ENCODE measurements at places on chromosomes 6 and 20.

DNA sequence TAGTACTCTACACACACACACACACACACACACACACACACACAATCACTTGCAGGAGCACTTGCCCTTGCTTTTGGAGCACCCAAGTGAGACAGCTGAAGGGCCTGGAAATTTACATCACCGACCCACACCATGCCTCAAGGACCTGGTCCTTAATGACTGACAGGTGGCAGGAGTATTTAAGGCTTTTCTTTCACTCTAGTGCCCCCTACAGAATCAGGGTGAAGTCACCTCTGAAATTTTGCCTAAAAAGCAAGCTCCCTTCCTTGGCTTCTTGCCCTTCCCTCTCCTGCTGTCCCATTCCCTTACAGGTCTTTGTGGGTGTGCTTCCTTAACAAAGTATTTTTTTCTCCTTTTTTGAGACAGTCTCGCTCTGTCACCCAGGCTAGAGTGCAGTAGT lies 353.5 kb upstream of the IRAK1BP1 start:
- no peak for DNase-seq

GRCh38 chr6:17957086-17957485 lies 30.3 kb downstream of the KIF13A start:
- DNase-seq = no peak

GRCh38 chr6:46993846-46994245 lies 48.3 kb downstream of the ADGRF1 start:
- no peak for DNase-seq

DNA sequence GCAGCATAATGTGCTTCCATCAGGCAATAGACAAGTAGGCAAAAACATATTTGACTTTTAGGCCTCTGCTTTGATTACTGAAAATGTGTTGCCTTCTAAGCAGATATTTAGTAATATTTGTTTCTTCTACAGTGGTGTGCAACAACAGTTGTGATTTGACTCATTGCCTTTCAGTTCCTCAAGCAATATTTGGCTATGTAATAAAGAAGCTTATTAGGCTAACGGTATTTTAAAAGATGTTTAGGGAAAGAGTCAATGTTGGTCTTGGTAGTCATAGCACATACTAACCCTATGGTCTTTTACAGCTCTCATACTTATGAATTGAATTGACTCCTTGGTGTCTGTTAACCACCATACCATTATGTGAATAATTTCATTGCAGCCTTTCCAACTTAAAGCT lies 124.1 kb downstream of the GRIK2 start:
- DNase-seq = no peak

- no peak for DNase-seq
Observed at GRCh38 chr6:95274686-95275235, 302.6 kb upstream of the MANEA start.

DNA sequence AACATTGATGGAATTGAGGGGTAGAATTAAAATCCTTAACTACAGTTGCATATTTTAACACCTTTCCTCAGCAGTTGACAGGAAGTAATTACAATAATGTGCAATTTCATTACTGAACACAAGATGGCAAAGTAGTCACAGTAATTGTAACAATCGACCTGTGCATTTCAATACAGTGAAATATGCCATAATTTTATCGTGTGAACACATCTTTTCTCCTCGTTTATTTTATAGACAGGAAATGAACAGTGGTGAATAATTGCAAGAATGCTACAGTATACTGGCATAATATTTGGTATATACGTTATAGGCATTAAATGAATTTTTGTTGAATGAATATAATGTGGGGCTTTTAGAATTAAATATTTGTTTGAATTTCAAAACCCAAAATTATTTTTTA lies 25.0 kb downstream of the CYB5R4 start:
- peak; percentile 28 for DNase-seq

DNA sequence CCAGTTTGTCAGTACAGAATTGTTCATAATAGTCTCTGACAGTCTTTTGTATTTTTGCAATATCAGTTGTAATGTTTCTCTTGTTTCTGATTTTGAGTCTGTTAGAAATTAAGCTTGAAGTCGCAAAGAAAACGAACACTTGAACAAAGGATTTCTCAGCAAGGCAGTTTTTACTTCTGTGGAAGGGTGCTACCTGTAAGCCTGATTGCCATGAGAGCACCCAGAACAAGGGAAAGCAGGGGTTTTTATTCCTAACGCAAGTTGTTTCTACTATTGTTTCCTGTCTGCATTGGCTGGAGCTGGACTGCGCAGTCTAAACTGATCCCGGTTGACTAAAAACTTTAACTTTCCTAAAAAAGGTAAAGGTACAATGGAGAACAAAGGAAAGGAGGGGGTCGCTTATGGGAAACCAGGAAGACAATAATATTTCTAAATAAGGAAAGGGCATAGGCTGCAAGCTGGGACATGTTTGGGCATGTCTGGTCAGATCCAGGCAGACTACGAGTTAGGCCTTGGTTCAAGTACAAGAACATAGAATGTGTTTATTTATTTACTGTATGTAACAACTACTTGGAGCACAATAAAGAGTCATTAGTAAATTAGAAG lies 28.5 kb downstream of the HLA-B start:
- DNase-seq = no peak

DNA sequence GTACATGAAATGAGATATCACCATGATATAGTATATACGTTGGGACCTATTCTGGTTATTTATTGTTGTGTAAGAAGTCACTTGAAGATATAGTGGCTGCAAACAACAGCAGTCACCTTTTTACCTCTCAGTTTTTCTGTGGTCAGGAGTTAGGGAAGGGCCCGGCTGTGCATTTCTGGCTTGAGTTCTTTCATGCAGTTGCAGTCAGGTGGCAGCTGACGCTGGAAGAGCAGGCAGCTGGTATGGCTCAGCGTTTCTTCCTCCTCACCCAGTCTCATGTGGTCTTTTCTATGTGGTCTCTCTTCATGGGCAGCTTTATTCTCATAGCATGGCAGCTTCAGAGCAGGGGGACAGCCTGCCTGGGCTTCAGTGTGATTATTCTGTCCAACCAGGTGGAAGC lies 154.4 kb downstream of the PLCB4 start:
- no peak for DNase-seq

DNA sequence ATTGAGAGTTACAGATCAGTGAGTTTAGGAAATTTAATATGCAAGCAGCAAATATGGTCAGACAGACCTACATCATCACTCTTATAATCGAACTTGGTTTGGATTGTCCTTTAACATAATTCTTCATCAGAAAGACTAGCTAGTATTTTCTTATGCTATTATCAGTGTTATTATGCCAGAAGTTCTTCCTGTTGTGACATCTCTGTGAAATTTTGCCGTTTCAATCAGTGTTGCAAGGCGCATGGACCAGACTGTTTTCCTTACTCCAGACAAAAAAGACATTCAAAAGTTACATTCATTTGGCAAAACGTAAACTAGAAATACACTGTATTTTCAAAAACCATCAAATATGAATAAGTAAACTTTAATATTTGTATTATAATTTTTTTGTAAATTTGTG lies 5.7 kb upstream of the TENT5A start:
- DNase-seq = no peak

- DNase-seq = no peak
Observed at GRCh38 chr6:220312-220711, 72.0 kb upstream of the DUSP22 start.

All from SK-N-MC (cell line).